Stimulated activated naive B cell treated with anti-CD40 and anti-IgM and Interleukin-4, amounts not matched to agents 10 μg/mL and 1 μg/mL and 100 μg/mL, for 72 hours (primary cell): ENCODE measurements at places on chromosomes 13 and 19.

DNA sequence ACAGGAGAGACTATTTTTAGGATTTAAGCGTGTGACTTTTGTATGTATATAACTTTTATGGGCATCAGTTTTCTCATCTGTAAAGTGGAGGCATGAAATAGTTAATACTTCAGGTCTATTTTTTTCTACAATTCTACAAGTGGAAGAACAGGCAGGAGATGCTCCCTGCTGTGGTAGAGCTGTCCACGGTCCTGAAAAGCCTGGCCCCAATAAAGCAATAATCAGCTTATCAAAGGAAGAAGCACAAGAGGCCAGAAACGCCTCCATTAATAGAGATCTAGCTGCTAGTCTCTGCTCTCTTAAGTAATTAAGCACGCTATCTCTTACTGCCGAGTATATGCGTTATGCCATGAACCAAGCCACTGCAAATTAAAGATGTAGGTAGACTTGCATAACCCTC is 28.0 kb upstream of the WASF3 start:
- DNase-seq: no peak

DNA sequence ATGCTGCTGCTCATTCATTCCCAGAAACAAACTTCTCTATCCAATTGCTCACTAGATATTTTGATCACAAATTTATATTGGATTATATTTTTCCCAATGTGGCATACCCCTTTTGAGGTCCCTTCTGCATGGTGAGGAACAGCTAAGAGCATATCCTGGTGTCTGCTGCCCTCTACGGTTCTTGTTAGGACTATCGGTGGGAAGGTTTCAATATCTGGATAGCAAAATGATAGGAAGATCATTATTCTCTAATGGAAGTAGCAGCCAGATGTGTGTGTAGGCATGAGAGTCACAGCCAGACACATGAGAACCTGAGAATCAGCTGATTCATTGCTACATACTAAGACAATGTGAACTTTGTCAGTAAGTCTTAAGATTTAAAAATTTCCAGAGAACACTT is 1422.4 kb upstream of the MIR17HG start:
- DNase-seq: no peak

DNA sequence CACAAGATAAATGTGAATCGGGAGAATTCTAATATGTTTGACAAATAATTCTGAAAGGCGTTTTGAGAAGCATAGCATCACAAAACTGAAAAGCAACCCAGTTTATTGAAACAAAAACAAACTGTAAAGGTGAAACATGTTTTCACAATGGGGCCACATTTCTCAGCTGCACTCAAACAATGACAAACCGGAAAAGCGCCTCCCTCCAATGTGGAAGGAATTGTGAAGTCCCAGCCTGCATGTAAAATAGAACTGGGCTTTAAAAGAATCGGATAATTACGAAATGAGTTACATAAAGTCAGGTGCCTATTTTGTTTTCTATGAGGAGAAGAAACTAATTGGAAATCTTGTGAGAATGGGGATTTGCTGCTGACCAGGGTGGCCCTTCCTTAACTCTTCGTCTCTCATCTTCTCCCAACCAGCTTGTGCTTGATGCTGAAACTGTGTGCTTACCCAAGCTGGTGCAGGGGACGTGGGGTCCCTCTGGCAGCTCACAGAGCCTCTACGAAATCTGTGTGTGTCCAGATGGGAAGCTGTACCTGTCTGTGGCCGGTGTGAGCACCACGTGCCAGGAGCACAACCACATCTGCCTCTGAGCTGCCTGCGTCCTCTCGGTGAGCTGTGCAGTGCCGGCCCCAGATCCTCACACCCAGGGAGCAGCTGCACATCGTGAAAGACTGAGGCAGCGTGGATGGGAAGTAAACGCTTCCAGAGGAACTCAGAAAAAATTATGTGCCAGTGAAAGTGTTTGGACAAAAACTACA is 109.4 kb downstream of the SACS start:
- DNase-seq: no peak

DNA sequence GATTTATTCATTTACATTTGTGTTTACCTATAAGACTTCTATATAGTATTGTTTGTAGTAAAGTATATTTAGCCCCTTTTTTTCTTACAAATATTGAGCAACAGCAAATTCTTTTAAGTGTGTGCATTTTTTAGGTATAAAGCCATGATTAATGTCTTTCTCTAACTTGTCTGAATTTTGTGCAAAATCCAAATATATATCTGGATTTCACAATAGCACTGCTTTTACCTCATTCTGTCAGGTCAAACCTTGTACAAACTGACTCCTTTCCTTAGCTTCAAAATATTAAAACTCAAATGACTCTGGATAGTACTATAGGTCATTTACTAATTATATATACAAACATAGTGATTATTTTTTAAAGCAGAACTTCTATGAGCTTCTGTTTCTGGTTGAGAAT is 563.0 kb upstream of the SPRY2 start:
- no peak for DNase-seq

DNA sequence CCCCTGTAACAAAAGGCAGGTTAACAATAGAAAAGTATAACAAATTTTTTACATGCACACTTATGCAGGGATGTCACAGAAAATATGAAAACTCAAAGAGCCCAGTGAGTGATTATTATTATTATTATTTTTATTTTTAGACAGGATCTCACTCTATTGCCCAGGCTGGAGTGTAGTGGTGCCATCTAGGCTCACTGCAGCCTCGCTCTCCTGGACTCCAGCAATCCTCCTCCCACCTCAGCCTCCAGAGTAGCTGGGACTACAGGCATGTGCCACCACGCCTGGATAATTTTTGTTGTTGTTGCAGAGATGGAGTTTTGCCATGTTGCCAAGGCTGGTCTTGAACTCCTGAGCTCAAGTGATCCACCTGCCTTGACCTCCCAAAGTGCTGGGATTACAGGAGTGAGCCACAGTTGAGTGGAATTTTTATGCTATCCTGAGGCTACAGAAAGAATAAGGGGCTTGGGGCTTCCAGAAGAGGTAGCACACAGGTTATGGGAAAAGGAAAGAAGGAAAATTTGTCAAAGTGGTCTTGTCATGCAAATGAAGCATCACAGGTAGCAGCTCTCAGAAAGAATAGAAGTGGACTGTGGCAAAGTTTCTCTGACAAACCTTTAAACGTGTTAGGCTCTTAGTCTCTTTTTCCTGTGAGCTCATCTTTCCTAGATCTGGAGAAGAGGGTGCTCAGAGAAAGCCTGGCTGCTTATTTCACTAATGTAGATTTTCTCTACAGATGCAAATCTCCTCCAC is 87.7 kb upstream of the LSM14A start:
- DNase-seq: no peak

GRCh38 chr19:50190439-50190891 is 13.0 kb upstream of the MYH14 start:
- no peak for DNase-seq

- no peak for DNase-seq
Measured at GRCh38 chr19:9945319-9945966, 9.1 kb upstream of the OLFM2 start.

DNA sequence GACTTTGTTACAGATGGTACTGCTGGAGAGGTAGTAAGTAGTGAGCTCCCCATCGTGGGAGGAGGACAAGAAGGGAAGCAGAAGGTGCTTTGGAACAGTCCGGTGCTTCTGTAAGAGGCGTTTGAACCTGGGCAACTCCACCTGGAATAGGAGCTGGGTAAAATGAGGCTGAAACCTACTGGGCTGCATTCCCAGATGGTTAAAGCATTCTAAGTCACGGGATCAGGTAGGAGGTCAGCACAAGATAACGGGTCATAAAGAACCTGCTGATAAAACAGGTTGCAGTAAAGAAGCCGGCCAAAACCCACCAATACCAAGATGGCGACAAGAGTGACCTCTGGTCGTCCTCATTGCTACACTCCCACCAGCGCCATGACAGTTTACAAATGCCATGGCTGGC is 5.1 kb downstream of the ANKLE1 start:
- DNase-seq: no peak

- DNase-seq: no peak
Measured at GRCh38 chr19:41595890-41596280, 19.9 kb downstream of the CEACAM21 start.

- no peak for DNase-seq
Measured at GRCh38 chr13:35649162-35649561, 172.7 kb upstream of the MAB21L1 start.

DNA sequence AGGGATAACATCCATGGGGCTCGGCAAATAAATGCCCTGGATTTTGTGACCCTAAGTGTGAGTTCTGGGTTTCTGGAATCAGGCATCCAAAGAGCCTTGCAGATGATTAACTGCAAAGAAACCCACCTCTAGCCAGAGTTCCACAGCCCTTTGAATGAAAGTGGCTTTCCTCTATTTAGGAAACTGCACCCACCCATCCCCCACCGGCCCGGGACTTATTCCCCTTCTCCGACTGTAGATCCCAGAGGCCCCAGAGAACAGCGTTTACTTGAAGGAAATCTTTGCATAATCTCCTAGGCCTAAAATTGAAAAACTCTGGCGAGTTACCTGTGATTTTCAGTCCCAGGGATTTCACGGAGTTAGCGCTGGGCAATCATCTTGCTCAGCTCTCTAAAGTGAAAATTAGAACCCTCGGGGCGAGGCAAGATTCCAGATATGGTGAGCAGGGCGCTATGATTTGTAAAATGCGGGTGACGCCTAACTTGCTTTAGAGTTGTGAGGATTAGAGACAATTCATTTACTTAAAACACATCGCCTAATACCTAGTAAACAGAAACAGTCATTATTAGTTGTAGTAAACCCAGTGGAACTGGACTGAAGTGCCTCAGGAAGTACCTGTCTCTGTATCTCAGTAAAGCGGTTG is 9.4 kb downstream of the URAD start:
- no peak for DNase-seq

GRCh38 chr13:40706439-40706838 is 40.0 kb upstream of the FOXO1 start:
- DNase-seq: no peak

GRCh38 chr19:29491491-29491890 is 34.3 kb upstream of the VSTM2B start:
- DNase-seq: no peak

- no peak for DNase-seq
Measured at GRCh38 chr13:112880221-112880641, 88.8 kb upstream of the MCF2L start.

DNA sequence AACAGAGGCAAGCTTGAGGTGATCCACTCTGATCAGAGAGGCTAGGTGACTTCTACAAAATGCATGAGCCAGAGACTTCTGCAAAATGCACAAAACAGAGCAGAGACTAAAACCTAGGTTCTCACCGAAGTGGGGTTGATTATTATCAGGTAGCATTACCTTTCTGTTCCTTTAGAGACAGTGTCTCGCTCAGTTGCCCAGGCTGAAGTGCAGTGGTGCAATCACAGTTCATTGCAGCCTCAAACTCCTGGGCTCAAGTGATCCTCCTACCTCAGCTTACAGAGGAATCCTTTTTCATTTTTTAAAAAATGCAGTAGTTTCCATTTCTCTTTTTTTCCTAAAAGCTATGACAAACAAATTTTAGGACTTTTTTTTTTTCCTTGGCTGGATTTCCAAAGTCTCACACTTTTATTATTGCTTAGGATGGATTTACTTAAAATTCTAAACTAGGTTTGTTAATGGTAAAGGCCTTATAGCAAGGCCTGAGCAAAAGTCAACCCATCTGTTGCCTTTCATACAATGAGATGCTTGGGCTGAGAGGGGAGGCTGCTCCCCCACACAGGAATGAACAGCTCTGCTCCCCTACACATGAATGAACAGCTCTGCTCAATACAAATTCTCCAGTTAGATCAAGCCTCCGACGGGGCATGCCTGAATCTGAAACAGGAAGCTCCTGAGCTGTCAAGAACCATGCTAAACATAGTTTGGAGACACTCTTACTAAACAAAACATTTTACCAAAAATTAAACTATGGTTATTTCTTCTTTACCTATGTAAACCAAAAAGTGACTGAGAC is 18.8 kb upstream of the TNFRSF19 start:
- no peak for DNase-seq

DNA sequence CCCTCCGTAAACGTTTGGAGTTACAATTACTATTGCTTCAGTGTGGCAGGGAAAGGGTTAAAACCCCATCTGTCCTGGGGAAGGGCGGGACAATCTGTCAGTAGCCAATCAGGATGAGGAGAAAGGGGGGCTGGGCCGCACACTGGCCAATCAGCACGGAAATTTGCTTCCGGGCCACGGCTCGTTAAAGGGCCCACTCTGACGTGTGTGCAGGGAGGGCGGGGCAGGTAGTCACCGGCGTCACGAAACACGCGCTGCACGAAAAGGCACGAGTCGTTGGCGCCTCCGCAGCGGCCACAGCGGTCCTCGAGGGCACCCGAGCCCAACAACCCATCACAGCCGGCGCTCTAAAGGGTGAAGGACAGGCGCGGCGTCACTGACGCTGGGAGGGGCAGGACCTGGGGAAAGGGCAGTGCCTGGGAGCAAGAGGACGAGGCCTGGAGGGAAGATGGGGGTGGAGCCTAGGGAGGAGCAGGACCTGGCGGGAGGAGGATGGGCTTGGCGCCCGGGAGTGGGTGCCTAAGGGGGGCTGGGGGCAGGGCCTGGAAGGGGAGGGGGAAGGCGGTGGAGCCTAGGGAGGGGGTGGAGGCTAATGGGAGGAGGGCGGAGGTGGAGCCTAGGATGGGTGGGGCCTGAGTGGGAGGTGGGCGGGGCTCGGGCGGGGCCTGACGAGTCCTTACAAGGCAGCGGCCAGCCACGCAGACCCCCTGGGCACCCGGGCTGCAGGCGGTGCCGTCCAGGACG is 4.9 kb downstream of the ADAMTSL5 start:
- peak; percentile 85 for DNase-seq

- DNase-seq: no peak
Measured at GRCh38 chr13:108681986-108682575, 52.7 kb downstream of the MYO16 start.

- DNase-seq: no peak
Measured at GRCh38 chr19:3020321-3020960, 8.6 kb downstream of the TLE2 start.

- DNase-seq: no peak
Measured at GRCh38 chr13:60679928-60680694, 283.1 kb downstream of the TDRD3 start.

GRCh38 chr13:40484101-40484800 is 182.2 kb downstream of the FOXO1 start:
- DNase-seq: no peak

- DNase-seq: no peak
Measured at GRCh38 chr19:18951721-18952281, 10.8 kb upstream of the HOMER3 start.

GRCh38 chr13:93900731-93901130 is 578.8 kb downstream of the DCT start:
- no peak for DNase-seq

GRCh38 chr19:39142630-39143029 is 17.0 kb downstream of the PAK4 start:
- DNase-seq: no peak
